ENCODE measurements at places on chromosomes 11 and 22.

DNA sequence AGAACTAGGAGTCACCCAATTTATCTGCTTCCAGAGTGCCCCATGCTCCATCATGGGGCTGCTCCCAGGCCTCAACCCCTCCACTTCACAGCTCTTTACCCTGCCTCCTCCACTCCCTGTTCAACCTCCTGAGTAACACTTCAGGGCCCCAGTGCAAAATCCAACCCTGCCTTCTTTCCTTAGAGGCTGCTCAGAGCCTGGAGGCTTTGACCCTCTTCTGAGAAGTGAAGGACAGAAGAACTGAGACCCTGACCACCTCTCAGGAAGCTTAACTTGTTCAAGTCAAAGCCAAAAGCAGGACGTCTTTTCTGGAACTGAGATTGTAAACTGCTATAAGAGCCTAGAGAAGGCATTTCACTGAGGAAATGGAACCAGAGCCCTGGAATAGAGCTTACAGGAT lies 15.5 kb downstream of the EIF3F start:
- no peaks in the 10 kb centered on the region for H3K4me1 ChIP-seq
- H3K27me3 ChIP-seq: no peaks in the 10 kb centered on the region
- no peak overlapping the region for H3K27ac ChIP-seq

DNA sequence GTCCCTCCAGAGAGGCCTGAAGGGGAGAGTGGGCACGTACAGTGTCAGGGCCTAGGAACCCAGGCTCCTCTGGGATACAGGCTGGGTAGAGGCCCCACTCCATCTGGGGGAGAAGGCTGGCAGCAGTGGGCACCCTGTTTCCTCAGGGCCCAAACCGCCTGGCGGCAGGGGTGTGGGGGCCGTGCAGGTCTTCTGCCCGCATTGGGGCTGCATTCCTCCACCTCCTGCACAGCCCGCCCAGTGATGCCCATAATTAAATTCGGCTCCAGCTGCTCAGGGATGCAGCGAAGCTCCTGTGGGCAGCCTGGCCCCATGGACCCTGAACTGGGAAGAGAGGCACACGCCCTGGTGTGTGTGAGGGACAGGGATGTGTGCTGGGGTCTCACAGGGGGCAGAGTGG lies 35.4 kb downstream of the KCNQ1OT1 start:
- no peak overlapping the region for H3K4me3 ChIP-seq
- DNase-seq: no peak
- no peaks in the 10 kb centered on the region for H3K4me1 ChIP-seq

DNA sequence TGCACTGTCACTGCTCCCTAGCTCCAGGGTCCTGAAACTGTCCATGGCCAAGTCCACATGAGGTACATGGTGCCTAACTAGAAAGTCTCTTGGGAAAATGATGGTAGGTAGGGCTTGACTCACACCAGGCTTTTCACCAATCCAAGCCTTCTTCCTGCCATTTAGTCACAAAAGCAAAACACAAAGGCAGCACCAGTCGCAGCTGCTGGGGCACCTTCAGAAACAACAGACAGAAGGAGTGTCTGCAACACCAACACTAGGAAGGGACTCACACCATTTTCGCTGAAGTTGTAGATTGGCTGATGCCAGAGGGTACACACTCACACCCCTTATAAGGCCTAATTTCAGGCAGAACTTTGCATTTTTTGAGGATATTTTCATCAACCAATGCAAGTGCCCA lies 55.7 kb downstream of the SYTL2 start:
- peaks cover 8% of the 10 kb centered on the region for H3K27me3 ChIP-seq
- DNase-seq: no peak
- no peak overlapping the region for H3K27ac ChIP-seq
- H3K4me3 ChIP-seq: no peak overlapping the region
- H3K4me1 ChIP-seq: peaks cover 30% of the 10 kb centered on the region

DNA sequence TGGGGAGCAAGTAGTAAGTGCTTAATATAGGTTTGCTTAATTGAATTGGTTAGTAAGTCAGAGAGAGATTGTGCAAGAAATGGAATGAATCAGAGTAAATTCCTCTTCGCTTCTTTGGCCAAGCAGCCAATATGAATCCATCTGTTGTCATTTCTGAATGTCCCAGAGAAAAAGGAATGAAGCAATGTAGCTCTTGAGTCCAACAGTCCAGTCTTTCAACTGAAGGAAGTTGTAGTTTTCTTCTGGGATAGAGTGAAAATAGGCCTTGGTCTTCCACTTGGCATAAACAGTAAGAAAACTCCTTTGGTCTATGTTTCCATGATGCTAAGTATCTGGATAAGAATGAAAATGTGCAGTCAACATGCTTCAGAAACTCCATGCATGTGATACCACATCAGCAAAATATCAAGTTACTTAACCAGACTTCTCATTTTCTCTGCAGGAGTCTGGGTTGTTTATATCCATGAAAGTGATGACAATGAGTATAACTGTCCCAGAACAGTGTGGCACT lies 1.8 kb upstream of the FIBIN start:
- no peaks in the 10 kb centered on the region for H3K36me3 ChIP-seq
- peaks cover 20% of the 10 kb centered on the region for H3K27me3 ChIP-seq
- peaks cover 8% of the 10 kb centered on the region for H3K4me1 ChIP-seq
- DNase-seq: no peak
- H3K4me3 ChIP-seq: no peak overlapping the region

GRCh38 chr11:81449588-81450156 lies 1284.0 kb downstream of the FAM181B start:
- H3K27me3 ChIP-seq: no peaks in the 10 kb centered on the region
- no peaks in the 10 kb centered on the region for H3K36me3 ChIP-seq
- H3K27ac ChIP-seq: no peak overlapping the region
- no peak for DNase-seq

DNA sequence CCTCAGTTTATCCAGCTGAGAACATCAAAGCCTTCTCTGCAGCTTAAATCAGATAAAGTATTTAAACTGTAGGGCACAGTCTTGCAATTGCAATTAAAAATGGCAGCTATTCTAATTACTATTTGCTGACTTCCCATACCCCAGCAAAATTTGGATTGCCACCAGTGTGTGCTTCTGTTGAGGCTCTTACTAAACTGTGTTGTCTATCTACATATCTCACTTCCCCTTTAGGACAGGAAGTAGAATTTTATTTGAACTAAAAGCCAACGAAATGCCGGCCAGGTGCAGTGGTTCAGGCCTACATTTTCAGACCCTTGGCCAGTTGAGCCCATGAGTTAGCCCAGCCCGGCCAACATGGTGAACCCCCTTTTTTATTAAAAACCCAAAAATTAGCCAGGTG lies 7.1 kb downstream of the SAA4 start:
- no peaks in the 10 kb centered on the region for H3K36me3 ChIP-seq
- no peak for DNase-seq
- no peaks in the 10 kb centered on the region for H3K27me3 ChIP-seq
- no peak overlapping the region for H3K4me3 ChIP-seq
- H3K27ac ChIP-seq: no peak overlapping the region

Data from WTC11 (cell line).